Stimulated activated CD4-positive, alpha-beta T cell treated with anti-CD3 and anti-CD28 coated beads, TNF-alpha, amount 100 ng/mL, for 4 hours (primary cell): ENCODE measurements at places on chromosomes 7 and 10.

DNA sequence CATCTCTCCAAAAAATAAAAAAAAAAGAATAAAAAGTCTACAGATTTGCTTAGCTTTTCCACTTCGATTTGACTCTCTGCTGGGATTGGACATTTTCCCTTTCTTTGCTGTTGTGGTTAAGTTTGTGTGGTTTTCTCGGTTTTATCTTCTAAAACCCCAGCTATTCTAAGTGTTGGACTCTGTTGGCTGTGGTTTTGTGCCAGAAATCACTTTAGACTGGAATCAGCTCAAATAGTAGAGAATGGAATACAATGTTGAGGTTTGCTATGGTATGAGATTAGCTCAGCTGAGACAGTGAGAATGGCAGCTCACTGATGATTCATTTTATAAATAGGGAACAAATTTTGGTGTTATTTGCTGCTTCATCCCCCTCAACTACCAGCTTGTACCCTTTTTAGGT is 116.0 kb downstream of the BUB3 start:
- DNase-seq = no peak

DNA sequence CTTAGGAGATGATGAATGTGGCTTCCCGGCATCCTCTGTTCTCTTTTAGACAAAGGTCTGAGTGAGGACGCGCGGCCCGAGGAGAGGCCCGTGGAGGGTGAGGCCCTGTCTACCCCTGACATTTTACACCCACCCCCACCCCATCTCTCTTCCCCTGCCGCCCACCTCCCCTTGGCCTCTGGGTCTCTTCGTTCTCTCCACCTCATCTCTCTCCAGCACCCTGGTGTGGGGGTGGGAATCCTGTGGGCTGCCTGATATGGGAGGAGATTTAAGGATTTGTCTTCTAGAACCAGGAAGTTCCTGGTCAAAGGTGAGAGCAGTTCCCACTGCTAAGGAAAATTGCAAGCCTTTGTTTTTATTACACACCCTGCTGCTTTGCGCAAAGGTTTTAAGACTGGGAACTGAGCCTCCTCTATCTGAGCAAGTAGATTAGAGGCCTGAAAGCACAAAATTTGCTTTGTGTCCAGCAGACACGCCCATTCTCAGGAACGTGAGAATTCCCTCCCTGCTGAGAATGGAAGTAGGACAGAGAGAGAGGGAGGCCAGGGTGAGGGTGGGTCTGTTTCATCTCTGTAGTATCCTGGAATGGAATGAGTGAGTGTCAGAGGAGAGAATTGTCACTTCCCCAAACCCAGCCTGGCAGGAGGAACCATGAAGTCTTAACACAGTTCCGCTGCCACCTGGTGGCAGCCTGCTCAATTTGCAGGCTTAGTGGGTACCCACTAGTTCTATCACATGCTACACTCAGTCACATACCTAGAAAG is 91.2 kb downstream of the GTF2IRD1 start:
- no peak for DNase-seq

- DNase-seq = no peak
These were observed 75.2 kb downstream of the CREB5 start for GRCh38 chr7:28487487-28487886.

DNA sequence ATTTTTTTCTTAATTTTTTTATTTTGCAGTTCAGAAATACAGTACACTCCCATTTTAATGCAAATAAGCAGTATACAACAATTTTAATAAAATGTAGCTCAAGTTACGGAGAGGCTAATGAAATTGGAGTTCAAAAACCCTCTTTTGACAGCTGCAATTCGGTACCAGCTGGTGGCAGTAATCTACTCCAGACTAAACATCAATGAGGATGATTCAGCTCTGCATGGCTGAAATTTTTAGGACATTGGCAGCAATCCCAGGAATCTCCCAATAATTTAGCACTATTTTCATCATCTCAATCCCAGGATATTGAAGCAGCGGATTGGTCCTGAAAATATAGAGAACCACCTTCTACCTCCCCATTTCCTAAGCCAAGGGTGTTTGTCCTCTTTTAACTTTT is 278.8 kb downstream of the CACNA2D1 start:
- DNase-seq = no peak

DNA sequence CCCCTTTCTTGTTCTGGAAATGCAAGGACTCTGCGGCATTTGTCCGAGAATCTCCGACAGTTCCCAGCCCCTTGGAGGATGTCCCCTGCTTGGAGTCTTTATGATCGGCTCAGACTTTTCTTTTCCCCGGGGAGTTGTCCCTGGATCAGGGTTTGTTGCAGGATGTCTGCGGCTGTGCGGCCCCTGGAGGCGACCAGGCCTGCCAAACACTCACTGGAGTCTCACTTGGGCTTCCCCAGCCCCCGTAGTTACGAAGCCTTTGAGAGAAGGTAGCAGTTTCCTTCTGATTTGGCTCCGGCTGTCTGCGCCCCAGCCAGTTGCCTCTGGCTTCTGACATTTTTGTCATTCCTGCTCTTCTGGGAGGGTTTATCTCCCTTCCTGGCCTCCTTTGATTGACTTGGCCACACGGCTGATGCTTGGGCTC is 16.1 kb downstream of the COL26A1 start:
- no peak for DNase-seq

DNA sequence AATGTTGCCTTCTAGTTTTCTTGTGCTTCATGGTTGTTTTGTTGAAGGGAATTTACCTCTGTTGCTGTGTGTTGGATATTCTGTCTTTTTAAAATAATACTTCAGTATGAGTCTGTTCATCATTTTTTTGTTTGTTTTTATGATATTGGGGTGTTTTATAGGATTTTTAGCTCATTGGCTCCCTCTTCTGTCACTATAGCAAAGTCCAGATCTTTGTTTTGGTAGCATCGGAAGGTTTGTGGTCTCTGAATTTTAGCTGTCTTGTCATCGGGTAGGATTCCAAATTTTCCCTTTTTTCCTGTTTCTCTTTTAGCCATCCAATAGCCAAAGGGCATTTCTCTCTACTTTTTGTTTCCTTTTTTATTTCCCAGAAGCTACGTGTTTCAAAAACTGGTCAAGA is 91.4 kb downstream of the EXOC4 start:
- no peak for DNase-seq

DNA sequence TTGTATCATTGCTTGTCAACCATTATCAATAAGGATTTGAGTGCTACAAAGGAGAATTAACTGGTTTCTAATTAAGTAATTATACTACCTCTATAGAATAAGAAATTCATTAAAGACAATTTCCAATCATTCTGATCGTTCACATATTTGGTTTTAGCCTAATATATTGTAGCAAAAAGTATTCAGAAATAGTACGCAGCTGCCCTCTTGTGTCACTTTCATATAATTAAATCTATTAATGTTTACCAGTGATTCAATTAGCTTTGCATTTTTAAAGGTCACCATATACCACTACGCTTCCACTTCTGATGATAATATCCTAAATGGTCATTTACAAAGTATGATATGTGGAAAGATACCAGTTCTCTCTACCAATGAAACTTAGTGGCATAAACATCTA is 128.3 kb downstream of the NEBL start:
- no peak for DNase-seq

DNA sequence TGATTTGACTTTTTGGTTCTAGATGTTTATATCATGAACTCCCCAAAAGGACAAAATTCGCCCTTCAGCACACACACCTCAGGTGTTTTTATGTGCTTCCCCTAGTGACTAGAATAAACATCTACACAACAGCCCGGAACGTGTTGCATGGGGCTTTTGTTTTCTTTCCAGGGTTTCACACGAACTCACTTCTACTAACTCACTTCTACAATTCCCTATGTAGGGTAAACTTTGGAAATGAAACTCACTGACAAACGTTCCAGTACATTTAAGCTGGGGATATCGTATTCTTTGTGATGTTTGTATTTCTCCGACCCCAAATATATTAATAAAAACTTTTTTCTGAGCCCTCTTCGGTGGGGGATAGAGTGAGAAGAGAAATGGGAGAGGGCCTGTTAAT is 1.4 kb downstream of the TRA2A start:
- peak; percentile 7 for DNase-seq

- no peak for DNase-seq
These were observed 398.3 kb upstream of the CHRM2 start for GRCh38 chr7:136470179-136470578.

GRCh38 chr10:79007421-79008319 is 61.1 kb upstream of the ZMIZ1 start:
- DNase-seq = no peak

DNA sequence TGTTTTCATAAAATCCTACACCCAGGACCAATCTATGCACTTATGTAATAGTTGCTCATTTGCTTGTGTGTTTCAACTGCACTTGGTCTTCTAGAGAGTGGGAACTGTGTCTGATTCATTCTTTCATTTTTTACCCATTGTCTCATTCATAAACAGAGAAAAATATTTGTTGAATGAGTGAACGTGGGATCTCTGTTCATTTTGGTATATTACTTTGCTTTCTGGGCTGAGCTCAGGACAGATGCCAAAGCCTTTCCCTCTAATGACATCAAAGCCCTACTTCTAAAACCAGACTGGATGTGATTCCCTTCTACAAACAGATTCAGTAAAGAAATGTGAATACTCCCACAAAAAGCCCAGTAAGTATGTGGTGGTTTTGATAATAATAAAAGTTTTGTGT is 145.2 kb downstream of the ST7 start:
- no peak for DNase-seq

GRCh38 chr10:794382-794956 is 105.0 kb upstream of the DIP2C start:
- DNase-seq = no peak

DNA sequence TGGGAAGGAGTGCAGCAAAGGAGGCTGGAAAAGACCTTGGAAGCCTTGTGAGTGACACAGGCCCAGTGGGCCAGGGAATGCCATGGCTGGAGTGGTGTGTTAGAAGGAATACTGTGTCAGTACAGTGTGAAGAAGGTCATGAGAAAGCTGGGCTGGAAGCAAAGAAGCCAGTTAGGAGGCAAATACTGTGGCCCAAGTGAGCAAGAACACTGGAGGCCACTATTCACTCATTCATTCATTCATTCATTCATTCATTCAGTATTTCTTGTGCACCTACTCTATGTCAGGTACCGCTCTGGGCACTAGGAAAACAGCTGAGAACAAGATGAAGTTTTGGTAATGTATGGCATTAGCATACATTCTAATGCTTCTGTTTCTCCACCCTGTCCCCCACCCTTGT is 9.6 kb downstream of the CRTAC1 start:
- DNase-seq = no peak

GRCh38 chr10:44792119-44792775 is 118.9 kb upstream of the TMEM72 start:
- DNase-seq = no peak

DNA sequence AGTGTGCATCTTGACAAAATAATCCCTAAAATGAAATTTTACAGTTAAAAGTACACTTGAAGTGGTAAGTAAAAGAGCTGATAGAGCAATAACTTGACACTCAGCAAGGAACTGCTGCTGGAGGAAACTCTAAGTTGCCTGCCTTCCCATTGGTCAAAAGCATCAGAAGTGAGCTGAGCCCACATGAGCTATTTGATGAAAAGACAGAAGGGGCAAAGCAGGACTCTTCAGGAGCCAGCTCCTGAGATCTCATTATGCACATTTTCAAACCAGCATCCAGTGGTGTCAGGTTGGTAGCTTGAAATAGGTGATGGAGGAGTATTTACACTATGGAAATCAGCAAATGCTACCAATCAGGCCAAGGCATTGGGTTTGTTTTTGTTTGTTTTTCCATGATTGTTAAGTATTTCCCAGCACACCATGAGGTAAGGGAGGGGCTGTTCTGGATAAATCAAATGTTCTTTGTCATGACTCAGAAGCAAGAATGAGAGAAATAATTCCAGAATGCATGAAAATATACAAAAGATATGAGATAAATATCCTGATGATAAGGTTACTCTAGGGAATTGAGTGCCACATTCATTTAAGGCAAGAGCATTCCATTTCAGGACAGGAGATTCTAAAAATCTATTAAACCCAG is 316.6 kb downstream of the SNX13 start:
- no peak for DNase-seq

DNA sequence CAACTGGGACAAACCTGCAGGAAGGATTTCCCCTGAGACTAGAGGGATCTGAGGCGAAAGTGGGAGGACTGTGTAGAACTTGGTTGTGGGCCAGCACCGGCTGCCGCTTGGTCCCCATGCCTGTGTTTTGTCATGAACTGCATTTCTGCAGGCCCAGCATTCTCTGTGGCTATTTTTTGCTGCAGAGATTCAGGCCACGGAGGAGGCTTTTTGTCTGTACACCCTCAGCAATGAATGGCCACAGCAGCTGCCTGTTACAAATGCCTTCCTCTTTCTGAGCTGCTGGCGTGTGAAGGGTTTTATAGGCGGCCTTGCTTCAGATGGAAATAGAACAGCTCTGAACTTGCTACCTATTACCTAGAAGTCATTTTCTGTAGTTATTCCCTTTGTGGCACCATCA is 164.4 kb downstream of the SH2D4B start:
- no peak for DNase-seq

DNA sequence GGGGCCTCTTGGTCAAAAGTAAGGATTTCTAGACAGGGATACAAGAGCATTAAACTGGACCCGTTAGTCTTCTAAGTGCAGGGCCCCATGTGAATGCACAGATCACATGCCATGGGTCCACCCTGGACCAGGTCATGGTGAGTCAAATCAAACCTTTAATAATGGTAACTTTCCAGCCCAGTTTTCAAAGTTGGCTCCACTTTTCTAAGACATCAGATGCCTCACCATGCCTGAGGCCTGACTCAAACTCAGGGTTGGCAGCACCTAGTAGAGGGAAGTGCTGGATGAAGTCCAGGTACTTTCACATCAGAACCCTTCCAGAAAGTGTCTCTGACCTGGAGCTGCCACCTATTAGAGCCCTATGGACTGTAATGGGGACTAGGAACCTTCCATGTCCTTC is 9.7 kb upstream of the SMIM30 start:
- no peak for DNase-seq

GRCh38 chr10:17120694-17121093 is 8.9 kb downstream of the CUBN start:
- no peak for DNase-seq

DNA sequence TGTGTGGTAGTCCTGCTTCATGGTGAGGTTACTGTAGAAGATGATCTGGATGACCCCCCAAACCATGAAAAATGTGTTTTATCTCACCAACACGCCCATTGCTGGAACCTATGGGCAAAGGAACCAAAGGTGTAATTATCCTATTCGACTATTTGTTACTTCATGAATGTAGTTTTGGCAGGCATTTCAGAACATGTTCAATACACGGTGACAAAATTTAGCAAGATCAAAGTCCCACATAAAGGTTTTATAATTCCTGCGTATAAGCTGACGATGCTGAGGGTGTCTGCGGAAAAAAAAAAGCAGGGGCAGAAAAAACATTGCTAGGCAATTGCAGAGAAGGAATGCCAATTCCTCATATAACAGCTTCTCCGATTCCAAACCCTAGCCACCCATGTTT is 13.3 kb downstream of the RAPGEF5 start:
- no peak for DNase-seq
